ENCODE measurements at places on chromosomes 13 and 19.

- DNase-seq = no peak
Observed at GRCh38 chr13:98487016-98487415, 89.9 kb downstream of the STK24 start.

DNA sequence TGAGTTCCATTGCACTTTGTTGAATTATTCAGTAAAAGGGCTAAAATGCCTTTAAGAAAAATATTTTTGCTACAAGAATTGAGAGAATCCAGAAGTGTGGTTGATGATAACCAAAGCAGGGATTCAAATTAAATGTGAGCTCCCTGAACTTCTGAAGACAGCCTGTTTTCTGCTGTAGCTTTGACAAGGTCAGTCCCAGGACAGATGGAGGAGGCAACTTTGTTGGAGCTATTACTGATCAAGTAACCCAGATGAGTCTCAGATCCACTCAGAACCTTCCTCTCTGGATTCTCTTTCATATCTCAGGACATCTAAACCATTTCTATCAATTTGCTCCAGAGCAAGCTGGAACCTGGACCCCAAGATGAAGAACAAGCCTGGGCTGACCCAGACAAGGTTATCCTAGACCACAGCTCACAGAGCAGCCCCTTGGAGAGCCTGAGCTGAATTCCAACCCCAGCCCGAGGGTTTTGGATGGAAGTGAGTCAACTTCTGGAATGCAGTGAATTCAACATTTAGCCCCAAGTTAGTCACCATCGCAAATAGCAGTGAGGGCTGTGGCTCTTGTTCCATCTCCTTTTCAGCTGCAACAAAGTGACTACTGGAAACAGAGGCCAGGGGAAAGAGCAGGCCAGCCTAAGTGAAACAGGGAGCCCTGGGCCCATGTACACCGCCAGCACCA lies 137.8 kb upstream of the TSC22D1 start:
- no peak for DNase-seq

DNA sequence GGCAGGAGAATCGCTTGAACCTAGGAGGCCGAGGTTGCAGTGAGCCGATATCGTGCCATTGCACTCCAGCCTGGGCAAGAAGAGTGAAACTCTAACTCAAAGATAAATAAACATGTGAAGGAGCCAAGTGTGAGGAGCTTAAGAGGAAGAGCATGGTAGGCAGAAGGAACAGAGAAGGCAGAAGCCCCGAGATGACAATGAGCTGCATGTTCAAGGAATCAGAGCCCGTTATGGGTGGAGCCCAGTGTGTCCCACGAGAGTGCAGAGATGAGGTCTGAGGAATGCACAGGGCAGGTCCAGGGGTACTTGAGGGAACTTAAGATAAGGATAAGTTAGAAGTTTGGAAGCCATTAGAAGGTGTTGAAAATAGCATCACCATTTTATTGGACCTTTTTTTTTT lies 716 bp downstream of the FPR2 start:
- no peak for DNase-seq

- no peak for DNase-seq
Observed at GRCh38 chr13:80783926-80784565, 443.1 kb upstream of the SPRY2 start.

GRCh38 chr19:51815043-51815442 lies 20.1 kb downstream of the FPR3 start:
- DNase-seq = no peak

- DNase-seq = no peak
Observed at GRCh38 chr13:27374126-27374613, 50.2 kb upstream of the GTF3A start.

GRCh38 chr19:14763497-14764145 lies 14.7 kb downstream of the ADGRE2 start:
- no peak for DNase-seq

GRCh38 chr19:28401739-28402424 lies 811.1 kb downstream of the UQCRFS1 start:
- DNase-seq = no peak

GRCh38 chr19:45739498-45740439 lies 6.5 kb downstream of the MEIOSIN start:
- DNase-seq = no peak

- DNase-seq = peak; percentile 68
Observed at GRCh38 chr19:35044317-35045117, 3.0 kb downstream of the HPN start.

DNA sequence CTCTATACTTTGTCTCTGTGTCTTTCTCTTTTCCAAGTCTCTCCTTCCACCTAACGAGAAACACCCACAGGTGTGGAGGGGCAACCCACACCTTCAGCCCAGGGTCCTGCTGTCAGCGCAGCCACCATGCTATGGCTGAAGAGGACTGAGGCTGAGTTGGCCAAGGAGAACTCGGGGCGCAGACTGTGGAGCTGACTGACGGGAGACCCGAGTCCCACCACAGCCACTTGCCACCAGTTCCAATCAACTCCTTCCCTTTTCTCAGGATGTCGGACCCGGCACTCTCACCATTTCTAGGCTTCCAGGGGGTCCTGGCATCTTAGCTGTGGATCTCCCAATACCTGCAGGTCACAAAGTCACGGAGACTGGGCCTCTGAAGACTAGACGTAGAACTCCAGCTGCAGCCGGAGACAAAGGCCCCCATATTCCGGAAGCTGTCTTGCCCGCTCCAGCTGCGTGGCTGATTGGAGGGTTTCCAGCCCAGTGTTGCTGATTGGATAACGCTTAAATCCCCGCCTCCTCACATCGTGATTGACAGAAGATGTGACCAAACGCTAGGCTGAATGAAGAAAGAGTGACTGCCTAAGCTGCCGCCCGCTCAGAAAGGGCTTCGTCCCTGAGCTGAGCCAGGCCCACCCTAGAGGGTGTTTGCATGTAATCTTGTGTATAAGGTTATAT lies 63.6 kb downstream of the ZNF429 start:
- peak; percentile 79 for DNase-seq

GRCh38 chr13:33279414-33280278 lies 5.9 kb downstream of the STARD13 start:
- no peak for DNase-seq

DNA sequence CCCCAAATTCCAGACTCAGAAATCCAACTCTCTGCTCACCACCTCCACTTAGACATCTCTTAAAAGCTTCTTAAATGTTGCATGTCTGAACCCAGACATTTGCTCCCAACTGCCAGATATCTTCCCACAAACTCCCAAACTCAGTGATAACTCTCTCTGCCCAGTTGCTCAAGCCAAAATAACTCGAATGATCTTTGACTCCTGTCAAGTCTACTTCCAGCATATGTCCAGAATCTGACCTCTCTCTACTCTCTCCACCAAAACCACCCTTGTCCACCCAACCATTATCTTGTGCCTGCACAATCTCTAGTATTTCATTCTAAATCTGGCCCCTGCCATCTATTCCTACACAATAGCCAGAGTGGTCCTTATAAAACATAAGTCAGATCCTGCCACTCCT lies 99.3 kb downstream of the FGF14 start:
- DNase-seq = no peak

DNA sequence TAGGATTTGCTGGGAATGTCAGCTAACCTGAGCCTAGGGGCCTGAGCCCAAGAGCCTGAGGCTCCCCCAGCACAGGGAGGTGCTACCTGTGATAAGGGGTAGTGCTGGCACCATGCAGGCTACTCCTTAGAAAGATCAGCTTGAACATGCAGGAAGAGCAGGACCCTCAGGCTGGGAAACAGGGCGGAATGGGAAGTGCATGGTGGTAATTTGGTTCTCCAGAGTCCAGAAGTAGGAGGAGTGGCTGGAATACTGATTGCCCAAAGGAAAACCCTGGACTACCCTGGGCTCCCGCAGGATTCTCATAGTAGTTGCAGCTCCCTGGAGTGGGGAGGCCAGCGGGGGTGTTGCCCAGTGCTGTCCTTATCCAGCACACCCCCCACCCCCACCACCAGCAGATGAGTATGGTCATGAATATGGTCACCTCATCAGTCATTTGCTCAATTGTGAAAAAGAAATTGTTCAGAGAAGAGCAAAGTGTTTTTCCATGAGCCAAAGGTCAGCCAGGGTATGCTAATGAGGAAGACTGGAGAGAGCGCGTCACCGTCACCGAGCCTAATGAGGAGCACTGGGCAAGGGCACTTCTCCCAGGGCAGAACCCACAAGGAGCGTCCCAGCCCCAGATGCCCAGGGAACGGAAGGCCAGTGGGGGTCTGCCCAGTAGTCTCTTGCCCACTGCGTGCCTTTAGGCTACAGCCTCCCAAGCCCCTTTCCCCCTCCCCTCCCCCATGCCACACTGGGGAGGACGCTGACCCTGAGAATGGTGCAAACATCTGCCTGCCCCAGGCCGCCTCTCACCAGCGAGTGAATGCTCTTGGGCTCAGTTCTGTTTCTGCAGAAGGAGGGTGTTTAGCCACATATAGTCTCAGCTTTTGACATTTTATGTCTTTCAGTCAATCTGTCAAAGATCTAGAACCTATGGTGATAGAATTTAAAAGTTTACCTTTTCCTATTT lies 5.3 kb downstream of the SLC25A15 start:
- no peak for DNase-seq

- no peak for DNase-seq
Observed at GRCh38 chr13:56864451-56864850, 276.3 kb upstream of the PRR20A start.

DNA sequence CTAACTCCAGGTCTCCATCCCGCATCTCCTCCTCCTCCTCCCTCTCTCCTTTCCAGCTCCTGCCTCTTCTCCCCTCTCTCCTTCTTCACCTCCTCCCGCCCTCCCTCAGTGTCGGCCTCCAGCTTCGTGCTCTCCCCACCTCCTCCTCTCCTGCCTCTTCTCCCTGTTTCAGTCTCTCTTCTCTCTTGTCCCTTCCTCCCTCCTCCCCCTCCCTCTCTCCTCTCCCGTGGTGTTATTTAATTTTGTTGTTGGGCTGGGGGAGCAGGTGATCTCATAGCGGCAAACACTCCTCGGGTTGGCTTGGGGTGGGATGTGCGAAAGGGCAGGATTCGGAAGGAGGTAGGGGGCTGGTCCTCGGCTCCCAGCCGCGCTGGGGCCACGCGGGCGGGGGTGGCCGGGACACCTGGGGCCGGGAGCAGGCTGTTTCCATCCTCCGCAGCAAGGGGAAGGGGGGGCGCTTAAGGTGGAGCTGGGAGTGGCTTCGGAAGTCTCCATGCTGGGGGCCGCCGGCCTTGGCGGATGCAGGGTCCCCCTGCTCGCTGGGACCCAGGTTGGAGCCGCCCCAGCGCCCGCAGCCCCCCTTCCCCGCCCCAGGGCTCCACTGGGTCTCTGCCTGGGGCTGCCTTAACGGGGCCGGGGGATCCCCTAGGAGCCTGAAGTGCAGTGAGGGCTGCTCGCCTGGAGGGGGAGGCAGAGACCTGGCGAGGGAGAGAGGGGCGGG lies at the start of gene CA11:
Gene CA11 (minus strand): TSS at position 187 of the 721 bp plus-strand sequence. CDS start 555 bp downstream, outside the sequence.
- DNase-seq = peak; percentile 92

- DNase-seq = no peak
Observed at GRCh38 chr13:51827254-51827653, 17.7 kb downstream of the TMEM272 start.

DNA sequence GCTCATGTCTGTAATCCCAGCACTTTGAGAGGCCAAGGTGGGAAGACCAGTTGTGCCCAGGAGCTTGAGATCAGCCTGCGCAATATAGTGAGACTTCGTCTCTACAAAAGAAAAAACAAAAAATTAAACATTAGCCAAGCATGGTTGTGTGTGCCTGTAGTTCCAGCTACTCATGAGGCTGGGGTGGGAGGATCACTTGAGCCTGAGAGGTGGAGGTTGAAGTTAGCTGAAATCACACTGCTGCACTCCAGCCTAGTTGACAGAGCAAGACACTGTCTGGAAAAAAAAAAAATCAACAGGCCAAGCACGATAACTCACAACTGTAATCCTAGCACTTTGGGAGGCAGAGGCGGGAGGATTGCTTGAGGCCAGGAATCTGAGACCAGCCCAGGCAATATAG lies 3.9 kb upstream of the S1PR2 start:
- DNase-seq = no peak

- DNase-seq = no peak
Observed at GRCh38 chr13:91400063-91400399, 1.6 kb downstream of the GPC5 start.

GRCh38 chr13:86974251-86974994 lies 696.7 kb upstream of the SLITRK5 start:
- no peak for DNase-seq

- no peak for DNase-seq
Observed at GRCh38 chr19:27745978-27746542, 1466.9 kb downstream of the UQCRFS1 start.

GRCh38 chr13:32247887-32248286 lies 67.3 kb downstream of the ZAR1L start:
- DNase-seq = no peak

DNA sequence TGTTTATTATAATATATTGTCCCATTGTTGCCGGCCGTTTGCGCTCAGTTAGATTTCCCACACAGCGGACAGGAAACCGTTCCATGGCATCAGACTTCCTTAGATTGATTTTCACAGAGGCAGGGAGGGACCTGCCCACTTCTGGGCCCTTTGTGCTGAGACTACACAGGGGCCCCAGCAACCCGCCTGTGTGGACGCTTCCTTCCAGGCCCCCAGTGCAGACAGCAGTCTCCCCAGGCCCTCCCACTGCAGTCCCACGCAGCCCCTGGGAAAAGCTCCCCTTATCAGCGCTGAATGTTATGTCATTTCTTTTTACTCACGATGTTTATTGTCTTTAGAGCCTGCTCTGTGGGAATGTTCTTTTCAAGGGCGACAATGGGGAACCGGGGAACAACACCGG lies 351.7 kb upstream of the ARGLU1 start:
- no peak for DNase-seq

- DNase-seq = no peak
Observed at GRCh38 chr19:23203841-23204344, 46.3 kb downstream of the ZNF724 start.

DNA sequence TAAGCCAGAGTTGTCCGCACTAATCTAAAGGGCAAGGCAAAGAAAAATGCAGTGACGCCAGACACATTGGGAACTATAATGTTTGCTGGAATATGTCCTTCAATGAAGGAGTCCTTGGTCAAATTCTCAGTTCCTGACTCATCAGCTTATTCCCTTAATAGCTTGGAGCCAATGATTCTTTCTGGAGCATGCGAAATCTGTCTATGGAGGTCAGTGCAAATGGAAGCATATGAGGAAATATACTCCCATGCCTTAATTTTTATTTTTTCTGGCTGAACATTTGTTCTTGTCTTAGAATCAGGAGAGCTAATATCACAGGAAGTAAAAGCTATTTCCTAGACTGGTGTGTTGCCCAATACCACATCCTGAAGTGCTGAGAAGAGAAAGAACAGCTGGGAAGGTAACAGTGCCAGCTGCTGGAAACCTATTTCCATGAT lies 289.8 kb upstream of the SPRY2 start:
- no peak for DNase-seq

- no peak for DNase-seq
Observed at GRCh38 chr19:887072-887471, 5.9 kb downstream of the MED16 start.

DNA sequence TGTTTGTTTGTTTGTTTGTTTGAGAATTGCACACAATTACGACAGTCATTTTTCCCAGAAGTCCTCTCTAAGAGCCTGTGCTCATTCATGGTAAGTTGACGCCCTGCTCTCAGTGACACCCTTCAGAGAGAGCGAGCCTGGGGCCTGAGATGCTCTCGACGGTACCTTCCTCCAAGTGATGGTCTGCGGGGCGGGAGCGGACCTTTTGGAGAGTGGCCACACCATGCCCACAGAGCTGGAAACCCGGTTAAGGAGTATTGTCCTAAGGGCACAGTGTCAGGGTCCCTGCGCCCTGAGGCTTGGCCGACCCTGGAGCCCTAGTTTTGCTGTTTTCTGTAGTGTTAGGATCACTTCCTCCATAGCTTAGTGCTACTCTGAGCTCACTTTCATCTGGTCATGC lies 3.6 kb downstream of the POP4 start:
- DNase-seq = no peak
